Putamen (tissue), 1 donor: ENCODE measurements at places on chromosomes 12 and 14.
A peak's percentile ranks its signal among the peaks of the same experiment; 100 is the strongest.

DNA sequence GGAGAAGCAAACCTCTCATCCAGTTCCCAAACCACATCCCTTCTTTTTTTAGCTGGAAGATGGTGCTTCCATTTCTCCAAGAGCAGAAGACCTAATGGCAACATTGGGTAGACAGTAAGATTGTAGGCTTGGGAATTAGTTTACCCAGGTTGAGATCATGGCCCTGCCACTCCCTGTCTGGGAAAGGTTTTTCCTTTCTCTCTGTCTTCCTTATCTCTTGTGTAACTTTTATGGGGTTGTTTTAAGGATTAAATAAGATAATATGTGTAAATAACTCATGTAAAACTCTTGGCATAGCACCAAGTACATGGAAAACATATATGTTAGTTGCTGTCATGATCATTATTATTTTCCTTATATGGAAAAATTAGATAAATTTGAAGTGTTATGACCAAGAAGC lies 23.2 kb upstream of the PSMA6 start:
- no peak for DNase-seq

- no peak for DNase-seq
Measured at GRCh38 chr12:2137711-2138110, 84.9 kb downstream of the CACNA1C start.

DNA sequence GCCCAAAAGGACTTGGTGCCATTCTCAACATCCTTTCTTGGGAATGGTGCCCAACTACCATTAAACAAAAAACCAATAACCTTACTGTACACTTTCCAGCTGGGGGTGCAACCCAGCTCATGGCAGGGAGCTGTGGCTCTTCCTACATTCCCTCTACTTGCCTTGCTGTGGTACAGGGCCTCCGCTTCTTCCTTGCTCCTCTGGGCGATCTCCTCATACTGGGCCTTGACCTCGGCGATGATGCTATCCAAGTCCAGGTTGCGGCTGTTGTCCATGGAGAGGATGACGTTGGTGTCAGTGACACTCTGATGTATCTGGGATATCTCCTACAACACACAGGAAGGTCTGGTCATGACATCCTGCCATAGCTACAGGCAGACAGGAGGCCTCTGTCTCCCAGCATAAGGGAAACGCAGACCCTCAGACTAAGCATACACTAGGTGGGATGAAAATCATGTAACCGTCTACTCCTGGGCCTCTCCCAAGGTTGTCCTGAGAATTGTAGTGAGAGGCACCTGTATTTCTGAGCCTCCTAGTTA lies 3.9 kb downstream of the KRT2 start:
- DNase-seq = no peak

GRCh38 chr12:3107954-3108353 lies 30.8 kb downstream of the TSPAN9 start:
- DNase-seq = no peak

GRCh38 chr14:64081174-64081746 lies 212.9 kb downstream of the ESR2 start:
- DNase-seq = no peak

DNA sequence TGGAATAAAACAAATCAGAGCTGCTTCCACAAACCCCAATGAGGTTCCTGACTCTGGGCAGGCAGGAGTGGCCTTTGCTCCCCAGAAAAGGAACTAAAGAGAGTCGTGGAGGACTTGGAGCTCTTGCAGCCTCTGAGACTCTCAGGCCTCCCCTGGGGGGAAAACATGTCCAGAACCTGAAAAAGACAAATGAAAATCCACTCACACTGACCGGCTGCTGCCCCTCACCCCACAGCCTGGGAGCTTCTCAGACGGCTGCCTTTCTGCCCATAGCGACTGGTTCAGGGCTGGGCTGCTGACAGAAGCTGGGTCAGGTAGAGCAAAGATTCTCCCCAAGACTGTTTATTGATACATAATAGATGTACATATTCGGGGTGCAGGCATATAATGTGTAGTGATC lies 356.0 kb downstream of the ADGRD1 start:
- DNase-seq = no peak

DNA sequence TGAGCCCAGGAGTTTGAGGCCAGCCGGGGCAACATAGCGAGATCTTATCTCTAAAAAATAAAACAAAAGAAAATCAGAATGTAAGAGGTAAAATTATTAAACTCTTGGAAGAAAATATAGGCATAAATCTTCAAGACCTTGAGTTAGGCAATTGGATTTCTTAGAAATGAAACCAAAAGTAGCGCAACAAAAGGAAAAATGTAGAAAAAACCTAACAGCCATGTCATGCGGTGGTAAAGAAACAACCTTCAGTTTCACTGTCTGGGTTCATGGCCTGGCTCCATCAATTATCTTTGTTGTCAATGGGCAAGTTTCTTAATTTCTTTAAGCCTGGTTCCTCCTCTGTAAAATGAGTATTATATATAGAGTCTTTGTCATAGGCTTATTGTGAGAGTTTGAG lies 5.6 kb upstream of the GCH1 start:
- DNase-seq = no peak

- DNase-seq = peak; percentile 30
Measured at GRCh38 chr12:5043589-5044419, at the start of gene KCNA5. Gene KCNA5, plus strand, starts transcription at chr12:5043879. Its CDS starts 269 bp downstream, at chr12:5044148.

GRCh38 chr14:28758885-28759652 lies 7.5 kb upstream of the FOXG1 start:
- DNase-seq = no peak

GRCh38 chr14:102323102-102323501 lies 3.6 kb downstream of the ZNF839 start:
- DNase-seq = peak; percentile 75

DNA sequence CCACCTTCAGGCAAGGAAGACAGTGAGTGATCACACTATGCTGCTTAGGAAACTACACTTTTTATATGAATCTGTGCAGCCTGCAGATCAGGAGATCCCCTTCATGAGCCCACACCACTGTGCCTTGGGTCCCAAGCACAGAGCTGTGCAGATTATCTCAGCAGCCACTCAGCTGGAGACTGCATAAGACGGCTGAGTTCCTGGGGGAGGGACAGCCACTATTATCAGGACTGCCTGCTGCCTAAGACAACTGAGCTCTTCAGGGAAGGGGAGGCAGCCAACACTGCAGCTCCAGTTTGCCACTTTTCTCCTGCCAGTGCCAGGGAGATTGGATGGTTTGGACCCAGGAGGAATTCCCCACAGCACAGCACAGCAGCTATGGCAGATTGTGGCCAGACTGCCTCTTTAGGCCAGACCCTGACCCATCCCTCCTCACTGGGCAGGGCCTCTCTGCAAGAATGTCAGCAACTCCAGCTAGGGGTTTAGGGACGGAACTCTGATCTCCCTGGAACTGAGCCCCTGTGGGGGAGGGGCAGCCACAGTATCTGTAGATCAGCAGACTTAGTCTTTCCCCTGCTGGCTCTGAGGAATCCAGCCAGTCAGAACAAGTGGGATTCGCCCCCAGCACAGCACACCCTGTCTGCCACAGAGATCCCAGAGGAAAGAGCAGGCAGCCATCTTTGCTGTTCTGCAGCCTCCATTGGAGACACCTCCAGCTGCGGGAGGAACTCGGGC lies 141.3 kb downstream of the KLHL28 start:
- DNase-seq = no peak

GRCh38 chr12:55955800-55956508 lies 9.9 kb downstream of the PMEL start:
- DNase-seq = no peak

DNA sequence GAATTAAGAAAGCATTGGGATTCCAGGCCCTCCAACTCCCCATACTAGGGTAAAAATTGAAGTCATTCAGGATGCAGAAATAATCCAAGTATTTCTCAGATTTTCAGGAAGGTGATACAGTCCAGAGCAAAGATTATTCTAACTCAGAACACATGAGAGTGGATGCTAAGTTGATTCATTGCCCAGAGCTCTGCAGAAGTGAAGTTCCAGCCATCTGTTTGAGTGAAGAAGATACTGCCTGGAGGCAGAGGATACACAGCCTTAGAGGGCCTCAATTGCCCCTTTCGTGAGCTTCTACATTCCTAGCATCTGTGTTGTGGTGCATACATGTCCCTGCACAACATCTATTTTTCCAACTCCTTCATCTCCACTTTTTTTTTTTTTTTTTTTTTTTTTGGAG lies 36.9 kb upstream of the SMUG1 start:
- DNase-seq = no peak

- no peak for DNase-seq
Measured at GRCh38 chr12:98228683-98229539, 286.5 kb upstream of the TMPO start.

DNA sequence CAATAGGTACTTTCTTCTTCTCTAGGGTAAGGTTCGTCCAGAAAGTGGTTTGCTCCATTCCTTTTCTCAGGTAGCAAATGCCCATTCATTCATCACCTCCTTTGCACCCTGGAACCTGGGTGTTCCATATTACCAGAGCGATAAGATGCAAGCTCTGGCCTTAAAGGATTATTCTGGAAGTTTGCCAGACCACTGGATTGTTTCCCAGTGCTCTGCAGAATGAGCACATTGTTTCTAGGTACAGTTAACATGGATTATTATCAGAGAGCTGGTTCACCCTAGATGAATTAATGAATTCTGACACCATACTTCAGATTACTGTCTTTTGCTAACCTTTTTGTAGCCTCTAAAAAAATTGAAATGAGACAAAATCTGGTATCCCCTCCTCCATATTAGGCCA lies 170.9 kb upstream of the BMP4 start:
- no peak for DNase-seq

- no peak for DNase-seq
Measured at GRCh38 chr14:96940009-96940408, 142.8 kb downstream of the VRK1 start.

DNA sequence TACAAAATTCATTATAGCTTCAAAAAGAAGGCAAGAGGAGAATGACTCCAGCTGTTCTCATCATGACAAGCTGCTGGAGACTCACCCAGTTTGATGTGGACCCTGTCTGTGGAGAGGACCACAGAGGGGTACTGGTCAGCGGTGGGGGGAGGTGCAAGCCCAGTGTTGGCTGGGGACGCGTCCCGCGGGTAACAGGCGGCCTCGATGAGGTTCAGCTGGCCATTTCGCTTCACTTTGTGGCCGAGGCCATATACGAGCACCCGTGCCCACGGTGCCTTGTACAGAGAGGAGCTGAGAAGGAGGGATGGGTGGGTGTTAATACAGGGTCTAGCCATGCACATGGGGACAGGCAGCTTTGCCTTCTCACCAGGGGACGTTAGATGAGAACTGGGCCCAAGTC lies 67.1 kb downstream of the TRAFD1 start:
- DNase-seq = no peak

DNA sequence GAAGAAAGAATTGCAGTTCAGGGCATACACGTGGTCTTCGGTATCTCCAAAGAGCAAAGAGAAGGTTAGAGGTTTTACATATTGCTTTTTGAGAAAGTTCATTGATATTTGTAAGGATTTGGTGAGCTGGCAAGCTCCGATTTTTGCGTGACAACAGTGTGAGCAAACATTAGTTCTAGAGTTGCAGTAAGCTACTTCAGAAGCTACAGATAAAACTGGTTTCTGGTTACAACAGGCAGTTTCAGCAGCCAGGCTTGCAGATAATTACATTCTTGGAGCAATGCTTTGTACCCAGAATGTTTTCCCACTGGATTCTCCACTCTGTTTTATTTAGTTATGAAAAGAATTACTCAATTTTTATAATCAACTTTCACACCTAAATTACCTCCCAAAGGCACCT lies 28.2 kb downstream of the KLRK1 start:
- no peak for DNase-seq

DNA sequence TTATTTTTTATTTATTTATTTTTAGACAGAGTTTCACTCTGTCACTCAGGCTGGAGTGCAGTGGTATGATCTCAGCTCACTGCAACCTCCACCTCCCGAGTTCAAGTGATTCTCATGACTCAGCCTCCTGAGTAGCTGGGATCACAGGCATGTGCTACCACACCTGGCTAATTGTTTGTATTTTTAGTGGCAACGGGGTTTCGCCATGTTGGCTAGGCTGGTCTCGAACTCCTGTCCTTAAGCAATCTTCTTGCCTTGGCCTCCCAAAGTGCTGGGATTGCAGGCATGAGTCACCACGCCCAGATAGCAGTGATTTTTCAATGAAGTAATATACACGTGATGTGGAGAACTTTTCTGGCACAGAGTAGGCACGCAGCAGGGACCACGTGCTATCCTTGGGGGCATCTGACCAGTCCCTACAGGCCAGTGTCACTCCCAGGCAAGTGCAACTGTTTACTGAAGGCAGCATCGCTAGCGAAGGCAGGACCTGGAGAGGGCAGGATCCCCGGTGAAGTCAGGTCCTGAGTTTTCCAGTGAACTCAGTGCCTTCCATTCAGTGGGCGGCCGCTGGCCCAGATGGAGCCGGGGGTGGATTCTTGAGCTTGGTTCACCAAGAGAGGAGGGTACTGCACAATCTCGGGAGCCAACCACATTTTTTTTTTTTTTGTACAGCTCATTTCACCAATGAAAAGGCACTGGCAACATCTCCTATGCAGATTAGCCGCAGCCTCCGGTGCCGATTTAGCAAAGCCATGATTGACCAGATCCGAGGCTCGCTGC lies 11.1 kb upstream of the CLMN start:
- no peak for DNase-seq
